ENCODE measurements at places on chromosomes 5 and 9.

DNA sequence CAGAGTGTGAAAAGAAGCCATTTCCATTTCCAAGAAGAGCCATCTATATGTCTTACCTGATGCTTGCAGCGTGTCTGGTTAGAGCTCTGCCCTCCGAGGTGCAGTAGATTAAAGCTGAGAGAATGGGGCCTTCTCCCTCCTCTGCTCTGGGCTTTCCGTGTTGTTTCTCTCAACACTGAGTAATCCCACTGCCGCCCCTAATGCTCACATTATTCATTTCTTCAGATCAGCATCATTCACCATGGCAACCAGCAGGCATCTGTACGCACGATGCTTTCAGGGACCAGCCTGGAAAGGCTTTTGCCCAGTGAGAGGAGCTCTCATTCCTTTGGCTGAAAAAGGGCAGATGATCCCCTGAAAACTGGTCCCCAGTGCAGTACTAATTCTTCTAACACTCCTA, 79.6 kb downstream of the CYFIP2 start:
- no peak for DNase-seq

DNA sequence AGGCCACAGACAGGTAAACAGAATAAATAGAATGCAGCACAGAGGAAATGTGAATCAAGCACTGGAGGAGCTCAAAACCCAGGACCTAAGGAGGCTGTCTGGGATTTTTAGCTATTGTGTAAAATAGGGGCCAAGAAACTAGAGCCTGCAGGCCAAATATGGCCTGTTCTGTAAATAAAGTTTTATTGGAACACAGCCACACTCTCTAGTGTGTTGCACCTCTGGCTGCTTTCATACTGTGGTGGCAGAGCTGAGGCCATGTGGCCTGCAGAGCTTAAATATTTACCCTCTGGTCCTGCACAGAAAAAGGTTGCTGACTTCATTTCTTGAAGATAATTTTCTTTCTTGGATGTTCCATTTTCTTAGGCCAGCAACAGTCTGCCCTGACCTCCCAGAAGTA, 136.4 kb downstream of the WDR41 start:
- no peak for DNase-seq

GRCh38 chr9:109304347-109304746, 16.5 kb downstream of the EPB41L4B start:
- DNase-seq = no peak

GRCh38 chr5:72171667-72172066, 64.4 kb downstream of the MAP1B start:
- no peak for DNase-seq

- no peak for DNase-seq
These were observed 232.4 kb downstream of the ESM1 start for GRCh38 chr5:54753034-54753433.

DNA sequence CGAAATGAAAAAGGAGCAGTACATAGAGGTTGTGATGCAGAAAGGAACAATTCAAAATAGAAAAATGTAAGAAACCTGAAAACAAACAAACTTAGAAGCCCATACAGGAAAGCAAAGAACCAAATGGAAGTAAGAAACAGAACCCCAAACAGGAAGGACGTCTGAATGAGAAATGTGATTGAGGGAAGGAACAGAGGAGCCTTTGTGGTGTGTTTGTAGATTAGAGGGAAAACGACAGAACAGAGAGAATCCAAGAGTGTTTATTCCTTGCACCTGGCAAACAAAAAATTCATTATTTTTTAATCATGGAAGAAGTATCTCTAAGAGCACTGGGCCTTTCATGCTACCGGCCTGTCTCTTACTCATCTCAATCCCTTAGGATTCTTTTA, 67.8 kb upstream of the ZSWIM6 start:
- no peak for DNase-seq

DNA sequence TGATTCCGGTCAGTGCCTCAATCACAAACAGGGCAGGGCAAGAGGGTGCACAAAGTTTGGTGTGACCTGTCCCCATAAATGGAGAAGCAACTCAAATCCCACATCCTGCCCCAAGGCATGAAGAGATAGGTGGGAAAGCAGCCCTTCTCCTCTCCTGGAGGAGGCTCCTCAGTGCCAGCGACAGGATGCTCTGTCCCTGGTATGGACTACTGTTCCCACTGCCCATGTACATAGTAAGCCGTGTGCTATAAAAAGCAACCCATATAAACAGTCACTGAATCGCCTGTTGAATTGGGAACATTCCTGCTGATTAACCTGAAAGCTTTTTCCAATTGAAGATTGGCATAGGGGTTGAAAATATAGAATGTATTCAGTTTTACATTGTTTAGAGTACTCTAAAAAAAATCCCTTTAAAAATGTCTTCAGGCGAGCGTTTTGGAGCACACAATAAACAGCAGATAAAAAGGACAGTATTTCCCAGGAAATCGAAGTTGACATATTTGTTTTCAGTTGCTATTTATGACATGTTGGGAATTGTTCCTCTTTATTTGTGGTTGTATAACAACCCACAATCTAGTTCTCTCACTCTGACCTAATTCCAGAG, 513.9 kb downstream of the DIRAS2 start:
- DNase-seq = no peak

GRCh38 chr5:180286-180918, 10.9 kb upstream of the LRRC14B start:
- DNase-seq = no peak

- no peak for DNase-seq
These were observed 61.1 kb upstream of the ARAP3 start for GRCh38 chr5:141742866-141743851.

GRCh38 chr9:133127340-133127981, 6.4 kb upstream of the RALGDS start:
- DNase-seq = no peak

GRCh38 chr9:15856591-15856990, 303.7 kb downstream of the CCDC171 start:
- no peak for DNase-seq

- no peak for DNase-seq
These were observed 62.0 kb downstream of the MACROH2A1 start for GRCh38 chr5:135337064-135337463.

DNA sequence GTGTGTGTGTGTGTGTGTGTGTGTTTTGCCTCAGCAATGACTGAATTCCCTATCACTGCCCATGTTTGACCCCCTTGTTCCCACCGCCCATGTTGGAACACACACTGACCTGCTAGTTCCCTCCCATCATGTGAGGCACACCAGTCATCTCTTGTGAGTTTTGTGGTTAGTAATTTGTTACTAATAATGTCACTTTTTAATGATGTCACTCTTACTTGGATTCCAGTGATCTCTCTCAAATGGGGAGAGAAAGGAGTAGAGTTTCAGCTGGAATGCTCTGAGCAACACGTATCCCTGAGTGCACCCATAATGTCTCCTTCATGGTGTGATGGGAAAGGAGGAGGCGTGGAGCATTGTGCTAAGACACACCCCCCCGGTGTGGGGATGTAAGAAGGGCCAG, 172.6 kb downstream of the SH3GL2 start:
- DNase-seq = no peak

DNA sequence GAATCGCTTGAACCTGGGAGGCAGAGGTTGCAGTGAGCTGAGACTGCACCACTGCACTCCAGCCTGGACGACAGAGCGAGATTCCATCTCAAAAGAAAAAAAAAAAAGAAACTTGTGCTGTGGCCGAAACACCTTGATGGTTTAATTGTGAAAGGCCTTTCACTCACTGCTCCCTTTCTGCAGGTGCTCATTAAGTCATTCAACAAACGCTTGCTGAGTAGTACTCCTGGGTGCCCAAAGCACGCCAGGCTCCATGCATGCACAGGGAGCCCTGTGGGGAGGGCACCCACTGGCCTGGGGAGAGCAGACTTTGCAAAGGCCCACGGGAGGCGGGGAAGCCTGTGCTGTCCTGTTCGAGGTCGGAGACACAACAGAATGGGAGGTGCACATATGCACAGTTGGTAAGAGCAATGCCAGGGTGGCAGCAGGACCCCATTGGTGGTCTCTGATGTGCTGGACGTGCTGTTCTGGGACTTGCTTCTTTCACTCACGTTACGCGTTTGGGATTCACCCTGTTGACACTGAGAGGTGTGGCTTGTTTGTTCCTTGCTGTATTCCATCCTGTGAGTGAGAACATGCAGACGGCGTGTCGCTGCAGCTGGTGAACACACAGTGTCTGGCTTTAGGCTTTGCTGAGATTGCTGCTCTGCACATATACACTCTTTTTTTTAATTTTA, 3.0 kb upstream of the ENTPD2 start:
- no peak for DNase-seq

DNA sequence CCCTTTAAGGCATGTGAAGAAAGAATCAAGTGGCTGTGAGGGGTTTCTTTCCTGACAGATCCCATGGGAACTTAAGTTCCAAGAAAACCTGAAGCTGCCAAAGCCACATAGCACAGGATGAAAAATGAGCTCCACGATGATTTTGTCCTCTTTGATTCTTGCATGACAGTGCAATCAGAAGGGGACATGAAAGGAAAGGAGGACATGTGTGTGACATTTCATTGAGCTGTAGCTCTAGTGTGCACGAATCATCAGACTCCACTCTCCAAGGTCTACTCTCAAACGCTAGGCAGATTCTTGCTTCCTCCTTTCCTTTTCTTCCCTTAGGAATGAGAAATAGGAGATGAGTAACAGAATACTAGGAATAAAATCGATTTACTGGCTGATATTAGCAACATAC, 142.0 kb downstream of the ZNF608 start:
- DNase-seq = no peak

DNA sequence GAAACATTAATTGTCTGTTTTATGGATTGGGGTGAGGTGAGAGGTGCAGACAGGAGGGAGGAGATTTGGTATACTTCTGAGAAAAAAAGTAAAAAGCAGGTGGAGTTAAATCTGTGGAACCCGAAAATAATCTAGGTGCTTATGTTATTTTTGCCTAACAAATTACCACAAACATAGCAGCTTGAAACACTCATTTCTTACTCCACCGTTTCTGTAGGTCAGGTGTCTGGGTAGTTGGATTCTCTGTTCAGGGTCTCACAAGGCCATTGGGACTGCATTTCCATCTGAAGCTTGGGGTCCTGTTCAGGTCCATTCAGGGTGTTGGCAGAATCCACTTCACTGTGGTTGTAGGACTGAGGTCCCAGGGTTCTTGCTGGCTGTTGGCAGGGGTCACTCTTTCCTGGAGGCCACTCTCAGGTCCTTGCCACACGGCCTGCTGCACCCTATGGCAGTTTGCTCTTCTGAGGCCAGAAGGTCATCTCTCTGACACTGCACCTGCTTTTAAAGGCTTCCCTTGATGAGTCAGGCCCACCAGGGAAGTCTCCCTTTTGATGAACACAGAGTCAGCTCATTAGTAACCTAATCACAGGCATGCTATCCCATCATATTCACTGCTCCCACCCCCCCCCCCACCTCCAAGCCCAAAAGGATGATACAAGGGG, 82.2 kb downstream of the TRIO start:
- no peak for DNase-seq

DNA sequence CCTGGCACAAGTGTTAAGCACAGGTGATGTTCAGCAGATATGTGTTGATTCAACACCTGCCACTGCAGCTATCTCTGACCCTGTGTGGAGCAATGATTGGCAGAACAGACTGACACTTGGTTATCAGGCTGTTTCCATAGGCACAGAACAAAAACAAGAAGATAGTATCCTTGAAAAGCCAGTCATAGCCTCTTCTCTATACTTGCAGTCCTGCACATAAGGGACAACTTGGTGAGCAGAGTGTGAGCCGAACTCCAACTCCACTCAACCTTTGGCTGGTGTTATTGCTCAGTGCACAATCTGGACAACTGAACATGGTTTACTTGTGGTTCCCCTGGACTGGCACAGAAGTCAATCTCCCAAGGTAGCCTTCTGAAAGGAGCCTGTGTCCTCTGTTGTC, 99.2 kb downstream of the ADAMTS12 start:
- no peak for DNase-seq

GRCh38 chr5:55421074-55421529, 113.3 kb downstream of the MTREX start:
- no peak for DNase-seq

Measured in C1 segment of cervical spinal cord (tissue), 14 donors.